Motor neuron (in vitro differentiated cells): ENCODE measurements at places on chromosomes 12 and 14. TPM values are rescaled to one million over a fixed set of nuclear protein-coding genes. Genes with fewer than 3 reads are reported as not detected.

KRT78 gene
- total RNA-seq = 1.0 and 1.1 TPM in 2 replicates

DNA sequence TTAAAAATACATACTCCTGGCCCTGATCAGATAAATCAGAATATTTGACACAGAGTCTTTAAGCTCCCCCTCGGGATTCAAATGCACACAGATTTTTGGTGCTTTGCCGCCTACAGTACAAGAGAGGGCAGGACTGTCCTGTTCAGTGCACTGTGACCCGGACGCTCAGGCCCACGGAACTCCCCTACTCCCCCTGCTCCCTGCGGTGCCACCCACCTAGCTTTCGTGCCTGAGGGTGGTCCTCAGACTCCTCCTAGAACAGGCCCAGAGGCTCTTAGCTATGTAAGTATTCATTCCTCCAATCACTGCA is 13.7 kb upstream of the SERPINA3 start:
- no peak for ATAC-seq

GRCh38 chr12:50057000-50057841 is at the start of gene ASIC1:
ASIC1 (plus strand) TSS chr12:50057596; CDS start chr12:50058767, 1,171 bp downstream.
- ATAC-seq = peak; percentile 91

CD69 gene
- 0.85 and 1.5 TPM in 2 replicates for total RNA-seq
